ENCODE measurements at places on chromosomes 12 and 14. TPM values are rescaled to one million over a fixed set of nuclear protein-coding genes. Genes with fewer than 3 reads are reported as not detected.

RALGAPA1 gene
- 52.2 TPM for total RNA-seq

ACSM4 gene
- not detected for total RNA-seq

FAM186B gene
- 0.59 TPM for total RNA-seq

LMNTD1 gene
- total RNA-seq = not detected

SDR9C7 gene
- not detected for total RNA-seq

PTHLH gene
- 7.5 TPM for total RNA-seq

KRT7 gene
- total RNA-seq = 358 TPM

AQP5 gene
- 3.1 TPM for total RNA-seq

GALNT6 gene
- 48.2 TPM for total RNA-seq

ZBTB42 gene
- 3.5 TPM for total RNA-seq

KIF5A gene
- total RNA-seq = not detected

C12orf75 gene
- 20.0 TPM for total RNA-seq

TMPRSS12 gene
- total RNA-seq = not detected

- H3K27me3 ChIP-seq = no peaks in the 10 kb centered on the region
- no peak overlapping the region for H3K4me3 ChIP-seq
- no peaks in the 10 kb centered on the region for H3K4me1 ChIP-seq
- H3K36me3 ChIP-seq = no peaks in the 10 kb centered on the region
- no peak for DNase-seq
Observed at GRCh38 chr12:43210485-43211192, 341.4 kb downstream of the ADAMTS20 start.

DNA sequence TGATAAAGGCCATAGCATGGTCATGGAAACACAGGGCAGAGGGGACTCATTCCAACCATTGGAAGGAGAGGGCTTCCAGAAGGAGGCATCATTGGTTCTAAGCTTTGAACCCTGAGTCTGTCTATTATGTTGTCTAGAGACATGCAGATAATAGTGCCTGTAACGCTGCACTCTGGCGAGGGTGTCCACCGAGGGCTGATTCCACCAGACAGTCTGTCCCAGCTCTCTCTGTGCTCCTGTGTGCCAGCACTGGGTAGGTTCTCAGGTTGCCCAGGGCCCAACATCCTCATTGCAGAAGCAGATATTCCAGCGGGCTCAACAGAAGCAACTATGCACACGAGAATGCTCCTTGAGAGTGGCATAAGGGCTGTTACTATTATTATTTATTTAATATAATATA lies 18.7 kb upstream of the CLMN start:
- H3K27ac ChIP-seq = no peak overlapping the region
- no peak for DNase-seq
- H3K27me3 ChIP-seq = no peaks in the 10 kb centered on the region

GRCh38 chr12:48336564-48336963 lies 14.2 kb downstream of the ZNF641 start:
- H3K27ac ChIP-seq = no peak overlapping the region
- H3K4me3 ChIP-seq = no peak overlapping the region
- no peaks in the 10 kb centered on the region for H3K36me3 ChIP-seq
- H3K4me1 ChIP-seq = no peaks in the 10 kb centered on the region
- no peak for DNase-seq

GRCh38 chr12:75020068-75020557 lies 189.5 kb downstream of the KCNC2 start:
- no peak overlapping the region for H3K4me3 ChIP-seq
- no peaks in the 10 kb centered on the region for H3K27me3 ChIP-seq
- H3K27ac ChIP-seq = no peak overlapping the region
- no peak for DNase-seq

GRCh38 chr14:35628989-35629388 lies 95.0 kb downstream of the INSM2 start:
- no peak overlapping the region for H3K27ac ChIP-seq
- H3K4me3 ChIP-seq = no peak overlapping the region
- H3K4me1 ChIP-seq = no peaks in the 10 kb centered on the region
- no peak for DNase-seq
- no peaks in the 10 kb centered on the region for H3K27me3 ChIP-seq
- H3K36me3 ChIP-seq = no peaks in the 10 kb centered on the region

DNA sequence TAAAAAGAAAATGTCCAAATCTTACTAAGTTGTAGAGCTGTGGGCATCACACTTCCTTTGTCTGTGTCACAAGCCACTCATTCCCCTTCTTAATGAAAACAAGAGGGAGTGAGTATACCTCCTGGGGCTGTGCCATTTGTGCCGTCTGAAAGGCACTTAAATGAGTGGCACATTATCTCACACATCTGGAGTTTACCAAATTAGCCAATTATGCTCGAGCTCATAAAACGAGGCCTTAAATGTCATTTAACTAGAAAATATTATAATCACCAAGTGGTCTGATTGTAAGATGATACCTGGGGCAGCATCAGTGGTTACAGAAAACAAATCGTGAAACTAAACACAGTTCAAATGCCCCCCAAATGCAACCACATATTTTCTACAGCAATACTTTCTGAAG lies 146.1 kb downstream of the PAX9 start:
- no peaks in the 10 kb centered on the region for H3K4me1 ChIP-seq
- H3K27me3 ChIP-seq = no peaks in the 10 kb centered on the region
- H3K27ac ChIP-seq = no peak overlapping the region
- H3K36me3 ChIP-seq = no peaks in the 10 kb centered on the region

GRCh38 chr12:114588061-114588460 lies 95.9 kb downstream of the TBX3 start:
- no peak for DNase-seq
- H3K4me1 ChIP-seq = no peaks in the 10 kb centered on the region
- H3K4me3 ChIP-seq = no peak overlapping the region

DNA sequence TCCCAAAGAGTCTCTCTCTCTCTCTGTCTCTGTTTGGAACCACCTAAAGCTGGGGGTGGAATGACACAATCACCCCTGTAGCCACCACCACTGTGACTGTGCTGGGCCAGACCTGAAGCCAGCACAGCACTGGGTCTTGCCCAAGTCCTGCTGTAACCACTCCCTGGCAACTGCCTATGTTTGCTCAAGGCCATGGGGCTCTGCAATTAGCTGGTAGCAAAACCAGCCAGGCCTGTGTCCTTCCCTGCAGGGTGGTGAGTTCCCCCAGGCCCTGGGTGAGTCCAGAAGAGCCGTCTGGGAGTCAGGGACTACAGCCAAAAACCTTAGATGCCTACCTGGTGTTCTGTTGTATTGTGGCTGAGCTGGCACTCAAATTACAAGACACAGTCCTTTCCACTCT lies 50.8 kb downstream of the DGLUCY start:
- peak overlapping the region; percentile 45 for H3K27ac ChIP-seq
- peak; percentile 84 for DNase-seq
- H3K4me1 ChIP-seq = peaks cover 8% of the 10 kb centered on the region
- no peak overlapping the region for H3K4me3 ChIP-seq
- H3K36me3 ChIP-seq = no peaks in the 10 kb centered on the region

DNA sequence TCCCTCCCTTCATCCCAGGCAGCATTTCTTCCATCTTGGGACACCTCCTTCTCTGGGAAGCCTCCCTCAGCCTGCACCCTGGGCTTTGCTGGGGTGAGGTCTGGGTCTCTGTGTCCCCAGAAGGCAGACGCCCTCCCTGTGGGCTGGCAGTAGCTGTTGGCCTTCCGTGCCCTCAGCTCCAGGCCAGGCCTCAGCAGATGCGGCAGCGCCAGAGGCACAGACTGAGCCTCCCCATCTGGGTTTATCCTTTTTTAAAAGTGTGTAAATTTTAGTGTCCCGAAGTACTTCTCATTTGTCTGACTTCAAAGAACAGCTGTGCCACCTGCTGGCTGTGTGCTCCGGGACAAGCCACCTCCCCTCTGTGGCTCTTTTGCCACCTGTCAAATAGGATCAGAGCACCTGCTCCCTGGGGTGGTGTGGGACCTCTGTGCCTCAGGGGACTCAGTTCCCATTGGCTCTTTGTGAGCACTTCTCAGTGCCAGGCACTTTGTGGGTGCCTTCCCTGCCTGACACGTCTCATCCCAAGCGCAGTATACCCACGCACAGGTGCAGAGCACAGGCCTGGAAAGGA lies 11.1 kb downstream of the EXOC3L4 start:
- no peak for DNase-seq
- H3K36me3 ChIP-seq = no peaks in the 10 kb centered on the region
- H3K4me3 ChIP-seq = no peak overlapping the region
- peaks cover 15% of the 10 kb centered on the region for H3K27me3 ChIP-seq
- no peak overlapping the region for H3K27ac ChIP-seq

DNA sequence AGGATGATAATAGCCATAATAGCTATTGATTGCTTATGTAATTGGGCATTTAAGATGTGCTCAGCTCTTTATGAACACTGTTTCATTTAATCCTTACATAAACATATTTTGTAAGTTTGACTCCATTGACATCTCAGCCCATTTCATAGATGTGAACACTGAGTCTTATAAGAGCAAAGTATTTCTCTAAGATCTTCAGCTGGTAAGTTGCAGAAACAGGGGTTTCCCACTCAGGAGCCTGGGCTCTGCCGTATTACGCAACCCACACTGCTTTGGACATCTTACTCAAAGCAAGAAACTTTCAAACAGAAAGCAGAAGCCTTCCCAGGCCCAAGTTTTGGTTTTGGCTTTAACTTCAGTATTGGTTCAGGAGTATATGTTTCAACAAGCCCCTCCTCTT lies 705.1 kb downstream of the MED13L start:
- H3K27me3 ChIP-seq = no peaks in the 10 kb centered on the region
- H3K27ac ChIP-seq = no peak overlapping the region
- DNase-seq = no peak
- no peaks in the 10 kb centered on the region for H3K4me1 ChIP-seq
- H3K4me3 ChIP-seq = no peak overlapping the region

- H3K4me1 ChIP-seq = no peaks in the 10 kb centered on the region
- H3K27me3 ChIP-seq = no peaks in the 10 kb centered on the region
- no peak overlapping the region for H3K4me3 ChIP-seq
- DNase-seq = no peak
Observed at GRCh38 chr12:119693511-119693910, 25.6 kb downstream of the PRKAB1 start.

DNA sequence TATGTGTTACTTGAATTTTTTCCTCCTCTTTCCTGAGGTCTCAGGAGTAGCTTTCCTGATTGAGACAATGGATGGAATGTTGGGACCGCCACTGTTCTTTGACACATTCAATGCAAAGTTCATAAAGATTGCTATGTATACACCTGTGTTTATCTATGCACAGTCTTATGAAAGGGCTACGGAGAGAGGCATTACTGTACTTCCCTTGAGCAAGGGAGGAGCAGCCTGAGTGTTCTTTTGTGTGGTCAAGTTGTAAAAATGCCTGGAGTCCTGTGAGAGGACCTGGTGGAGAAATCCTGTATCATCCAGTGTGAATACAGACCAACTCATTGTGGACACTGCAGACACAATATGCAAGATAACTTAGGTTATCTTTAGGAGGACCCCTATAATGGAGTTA lies 1.2 kb downstream of the SRGAP1 start:
- H3K4me1 ChIP-seq = no peaks in the 10 kb centered on the region
- no peaks in the 10 kb centered on the region for H3K27me3 ChIP-seq

DNA sequence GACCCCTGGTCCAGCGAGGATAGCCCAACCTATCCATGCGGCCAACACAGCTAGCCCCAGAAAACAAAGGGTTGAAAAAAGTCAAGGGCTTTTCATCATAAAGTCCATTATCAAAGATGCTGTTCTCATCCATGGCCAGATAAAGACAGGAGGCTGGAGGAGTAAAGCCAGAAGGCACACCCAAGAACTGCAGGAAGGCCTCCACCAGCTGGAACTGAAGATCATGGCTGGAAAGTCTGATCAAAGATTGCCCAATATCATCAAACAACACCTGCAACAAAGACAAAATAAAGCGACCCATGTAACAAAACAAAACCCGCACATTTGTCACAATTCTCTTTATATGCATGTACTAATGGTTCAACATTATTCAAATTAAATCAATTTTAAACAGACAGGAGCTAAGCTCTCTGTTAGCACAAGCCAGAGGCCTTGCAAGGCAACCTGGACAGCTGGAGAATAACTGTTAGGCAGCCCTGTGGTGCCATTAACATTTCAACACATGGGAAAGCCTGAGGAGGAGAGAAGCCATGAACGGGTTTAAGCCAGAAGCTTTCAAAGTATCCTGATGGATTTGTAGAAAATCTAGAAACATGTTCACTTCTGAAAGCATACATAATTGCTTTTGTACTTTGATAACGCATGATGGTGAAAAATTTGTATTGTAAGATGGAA lies 34.1 kb downstream of the PSMC1 start:
- no peak for DNase-seq
- no peaks in the 10 kb centered on the region for H3K4me1 ChIP-seq
- peaks cover 14% of the 10 kb centered on the region for H3K36me3 ChIP-seq

GRCh38 chr14:22463763-22464173 lies 125.3 kb downstream of the DAD1 start:
- H3K4me1 ChIP-seq = no peaks in the 10 kb centered on the region
- H3K36me3 ChIP-seq = no peaks in the 10 kb centered on the region
- no peak overlapping the region for H3K4me3 ChIP-seq
- H3K27ac ChIP-seq = no peak overlapping the region

DNA sequence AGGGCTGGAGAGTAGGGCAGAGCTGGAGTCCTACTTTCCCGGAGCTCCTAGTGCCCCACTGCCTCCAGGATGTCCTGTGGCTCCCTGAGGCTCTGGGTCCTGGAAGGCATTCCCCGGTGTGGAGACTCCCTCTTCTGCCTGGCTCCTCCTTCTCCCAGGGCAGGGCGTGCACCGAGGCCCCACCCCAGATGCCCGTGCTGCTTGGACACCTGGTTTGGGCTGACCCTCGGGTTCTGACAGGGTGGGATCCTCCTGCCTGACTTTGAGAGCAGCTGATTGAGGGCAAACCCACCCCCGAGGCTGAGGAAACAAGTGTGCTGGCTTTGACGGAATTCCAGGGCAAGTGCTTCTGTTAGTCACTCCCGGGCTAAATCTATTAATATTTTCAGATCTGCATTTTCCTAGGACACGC lies 15.4 kb downstream of the TEAD4 start:
- no peak for DNase-seq
- no peaks in the 10 kb centered on the region for H3K36me3 ChIP-seq
- no peak overlapping the region for H3K27ac ChIP-seq
- no peaks in the 10 kb centered on the region for H3K4me1 ChIP-seq
- H3K27me3 ChIP-seq = no peaks in the 10 kb centered on the region
- no peak overlapping the region for H3K4me3 ChIP-seq

GRCh38 chr14:56854325-56854724 lies 44.0 kb upstream of the OTX2 start:
- no peak overlapping the region for H3K4me3 ChIP-seq
- no peaks in the 10 kb centered on the region for H3K36me3 ChIP-seq
- no peaks in the 10 kb centered on the region for H3K27me3 ChIP-seq
- no peaks in the 10 kb centered on the region for H3K4me1 ChIP-seq
- no peak overlapping the region for H3K27ac ChIP-seq

DNA sequence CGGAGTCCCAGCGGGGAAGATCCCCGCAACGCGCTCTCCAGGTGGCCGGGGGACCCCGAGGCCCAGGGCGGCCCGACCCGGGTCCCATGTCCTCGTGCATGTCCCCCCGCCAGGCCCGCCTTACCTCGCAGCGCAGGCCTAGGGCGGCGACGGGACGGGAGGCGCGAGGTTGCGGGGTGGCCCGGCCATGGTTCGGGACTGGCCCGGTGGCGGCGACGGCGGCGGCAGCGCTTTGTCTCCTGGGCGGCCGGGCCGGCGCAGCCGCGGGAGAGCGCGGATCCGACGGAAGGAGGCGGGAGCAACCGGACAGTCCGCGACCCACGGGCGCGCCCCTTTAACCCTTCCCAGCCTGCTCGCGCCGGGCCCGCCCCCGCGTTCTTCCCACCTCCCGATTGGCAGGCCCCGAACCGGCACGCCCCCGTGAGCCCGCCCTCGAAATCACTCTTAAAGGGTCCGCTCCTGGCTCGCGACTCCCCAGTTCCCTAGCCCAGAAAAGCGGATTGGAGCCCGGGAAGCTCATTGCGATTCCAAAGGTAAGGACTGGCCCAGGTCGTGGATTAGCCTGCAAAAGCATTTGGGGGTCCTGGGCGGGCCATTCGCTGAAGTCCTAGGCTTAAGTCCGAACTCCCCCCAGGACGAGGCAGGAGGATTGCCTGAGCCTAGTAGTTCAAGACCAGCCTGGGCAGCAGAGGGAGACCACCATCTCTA lies at the start of gene PHETA1:
Gene PHETA1, minus strand, starts transcription at position 308 of the 708 bp plus-strand sequence. CDS start 5,668 bp downstream, outside the sequence.
- H3K4me3 ChIP-seq = peak within 1 kb of the TSS; percentile 84
- H3K27me3 ChIP-seq = no peaks in the 10 kb centered on the region

All from breast epithelium (tissue), 4 donors.